ENCODE measurements at places on chromosomes 1 and 21.

DNA sequence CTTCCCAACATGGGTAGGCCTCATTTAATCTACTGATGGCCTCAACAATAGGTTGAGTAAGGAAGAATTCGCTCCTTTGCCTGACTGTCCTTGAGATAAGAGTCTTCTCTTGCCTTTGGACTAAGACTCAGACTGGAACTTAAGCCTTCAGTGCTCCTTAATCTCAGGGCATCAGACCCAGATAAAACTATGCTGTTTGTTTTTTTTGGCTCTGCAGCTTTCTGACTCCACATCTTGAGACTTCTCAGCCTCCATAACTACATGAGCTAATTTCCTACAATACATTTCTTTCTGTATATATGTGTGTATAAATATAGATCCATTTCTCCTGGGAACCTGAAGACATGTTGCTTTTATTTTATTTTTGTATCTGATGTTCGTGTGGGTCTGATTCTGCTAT, 1470.7 kb upstream of the PRMT6 start:
- no peak for DNase-seq

DNA sequence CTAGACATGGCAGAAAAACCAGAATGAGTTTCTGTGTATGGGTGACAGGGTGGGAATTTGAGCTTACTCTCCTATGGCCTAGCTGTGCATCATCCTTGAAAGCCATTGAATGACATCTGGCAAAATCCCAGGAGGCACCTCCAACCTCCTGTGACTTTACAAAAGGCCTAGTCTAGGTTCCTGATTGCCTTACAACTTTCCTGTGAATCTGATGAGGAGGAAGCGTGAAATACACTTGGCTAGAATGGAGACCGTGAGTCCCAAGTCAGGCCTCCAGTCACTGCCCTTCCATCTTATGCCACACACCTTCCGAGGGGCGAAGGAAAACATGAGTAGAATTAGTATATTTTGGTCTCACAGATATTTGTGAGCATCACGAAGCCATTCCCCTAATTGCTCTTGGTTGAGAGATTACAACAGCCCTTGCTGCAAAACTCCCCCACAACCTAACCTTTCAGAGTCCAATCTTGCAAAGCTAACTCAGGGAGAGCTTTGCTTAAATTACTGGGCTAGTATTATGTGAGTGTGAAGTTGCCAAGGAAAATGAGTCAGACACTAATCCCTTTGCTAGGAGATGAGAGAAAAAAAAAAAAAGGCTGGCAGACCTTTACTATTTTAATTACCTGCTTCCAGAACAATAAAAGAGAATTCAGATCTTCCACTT, 36.3 kb upstream of the PAXBP1 start:
- DNase-seq: no peak

GRCh38 chr21:21230672-21231071, 232.5 kb downstream of the NCAM2 start:
- no peak for DNase-seq

- DNase-seq: no peak
Observed at GRCh38 chr1:80245813-80246212, 1239.3 kb upstream of the ADGRL4 start.

- DNase-seq: no peak
Observed at GRCh38 chr1:116115476-116116439, 4.6 kb downstream of the MAB21L3 start.

DNA sequence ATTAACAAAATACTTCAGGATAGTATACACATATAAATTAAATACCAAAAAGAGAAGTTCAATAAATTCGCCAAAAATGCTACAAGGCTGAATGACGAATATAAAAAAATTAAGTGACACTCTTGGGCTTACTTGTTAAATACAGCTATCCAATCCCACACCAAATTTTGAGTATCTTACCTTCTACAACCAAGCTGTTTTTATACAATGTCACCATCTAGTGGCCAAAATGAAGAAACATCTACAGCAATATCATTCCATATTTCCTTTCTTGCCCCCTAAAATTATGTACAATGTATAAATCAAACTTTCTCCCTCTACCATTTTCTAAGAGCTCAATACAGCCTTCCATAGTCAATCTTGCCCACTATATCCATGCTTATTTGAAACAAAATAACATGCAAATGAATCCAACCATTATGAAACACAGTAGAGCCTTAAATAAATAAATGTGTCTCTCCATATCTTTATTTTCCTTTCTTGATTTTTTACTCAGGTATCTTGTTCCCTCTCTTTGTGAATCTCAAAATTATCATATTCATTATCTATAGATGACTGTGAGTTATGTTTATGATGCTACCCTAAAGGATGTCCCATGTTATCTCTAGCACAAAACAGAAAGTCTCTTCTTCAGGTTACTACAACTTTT, 86.3 kb downstream of the ACBD6 start:
- no peak for DNase-seq

GRCh38 chr1:204623365-204623893, 62.1 kb downstream of the LRRN2 start:
- no peak for DNase-seq

GRCh38 chr1:230265200-230266115, 160.7 kb downstream of the PGBD5 start:
- no peak for DNase-seq

GRCh38 chr1:31891280-31891679, 46.9 kb downstream of the PTP4A2 start:
- DNase-seq: peak; percentile 16

GRCh38 chr21:41397471-41397891, 28.6 kb upstream of the MX1 start:
- DNase-seq: no peak

GRCh38 chr1:34290831-34291230, 114.1 kb downstream of the C1orf94 start:
- DNase-seq: no peak

- DNase-seq: no peak
Observed at GRCh38 chr21:45938453-45938755, 43.2 kb upstream of the COL6A1 start.

DNA sequence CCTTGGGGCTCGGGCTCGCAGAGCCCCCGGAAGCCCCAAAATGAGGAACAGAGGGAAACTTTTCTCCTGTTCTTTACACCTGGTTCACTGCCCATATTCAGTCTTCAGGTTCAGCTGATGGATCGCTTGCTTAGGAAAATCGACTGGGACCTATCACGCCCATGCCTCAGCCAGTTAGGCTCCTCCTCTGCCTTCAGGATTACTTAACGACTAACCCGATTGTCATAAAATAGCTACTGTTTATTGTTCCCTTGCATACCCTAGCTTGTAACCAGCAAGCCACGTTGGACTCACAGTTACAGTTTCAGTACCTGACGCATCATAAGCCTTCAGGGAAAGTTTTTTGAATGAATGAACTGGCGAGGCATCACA, 692 bp downstream of the TARDBP start:
- DNase-seq: no peak

GRCh38 chr1:183194527-183195141, 8.6 kb downstream of the LAMC2 start:
- no peak for DNase-seq

GRCh38 chr1:29145739-29146437, 22.2 kb upstream of the TMEM200B start:
- no peak for DNase-seq

DNA sequence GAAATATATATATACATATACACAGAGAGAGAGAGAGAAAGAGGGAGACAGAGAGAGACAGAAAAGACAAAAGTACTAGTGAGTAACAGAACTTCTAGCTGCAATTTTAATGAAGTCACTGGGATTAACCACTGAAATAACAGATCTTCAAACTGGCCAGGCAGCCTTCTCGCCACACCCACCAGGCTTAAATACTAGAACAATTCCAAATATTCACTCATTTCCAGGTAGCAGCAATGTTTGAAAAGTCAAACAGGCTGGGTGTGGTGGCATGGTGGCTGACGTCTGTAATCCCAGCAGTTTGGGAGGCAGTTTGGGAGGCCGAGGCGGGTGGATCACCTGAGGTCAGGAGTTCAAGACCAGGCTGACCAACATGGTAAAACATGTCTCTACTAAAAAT, 5.2 kb downstream of the PRDX1 start:
- no peak for DNase-seq

- no peak for DNase-seq
Observed at GRCh38 chr1:3002349-3003038, 18.8 kb upstream of the ACTRT2 start.

GRCh38 chr1:179094818-179095217, 12.9 kb downstream of the TOR3A start:
- DNase-seq: no peak

DNA sequence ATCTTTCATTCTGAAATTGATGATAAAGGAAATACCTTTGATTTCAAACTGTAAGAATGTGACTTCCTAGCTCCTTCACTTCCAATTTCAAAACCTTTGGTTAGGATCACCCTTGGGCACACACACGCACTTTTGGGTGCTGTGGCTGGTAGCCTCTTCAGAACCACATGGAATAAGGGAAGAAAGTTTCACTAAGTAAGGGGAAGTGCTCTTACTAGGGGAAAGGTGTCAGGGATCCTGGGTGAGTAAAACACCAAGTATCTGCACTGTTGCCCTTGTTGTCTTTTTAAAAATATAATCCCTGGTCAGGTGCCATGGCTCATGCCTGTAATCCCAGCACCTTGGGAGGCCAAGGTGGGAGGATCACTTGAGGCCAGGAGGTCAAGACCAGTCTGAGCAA, 132.4 kb downstream of the SDCCAG8 start:
- no peak for DNase-seq

GRCh38 chr21:44867464-44867863, 6.0 kb downstream of the PTTG1IP start:
- DNase-seq: no peak

- DNase-seq: no peak
Observed at GRCh38 chr1:203199816-203200571, 13.5 kb upstream of the CHI3L1 start.

GRCh38 chr21:16968436-16968835, 544.4 kb upstream of the CXADR start:
- no peak for DNase-seq

DNA sequence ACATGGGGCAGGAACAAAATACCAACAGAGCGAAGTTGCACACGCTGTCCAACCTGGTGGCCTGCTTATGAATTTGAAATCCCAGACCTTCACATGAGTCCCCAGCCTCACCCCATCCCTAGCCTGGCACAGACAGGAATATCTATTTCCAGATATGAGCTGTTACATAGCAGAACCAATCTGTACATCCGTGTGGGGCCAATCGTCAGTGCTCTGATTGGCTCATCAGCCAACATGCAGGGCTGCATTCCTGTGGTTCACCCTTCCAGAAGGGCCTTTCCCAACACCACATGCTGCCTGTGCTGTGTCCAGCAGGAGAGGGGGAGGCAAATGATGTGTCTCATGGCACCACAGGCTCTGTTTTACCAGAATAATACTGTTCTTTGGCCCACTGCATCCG, 31.3 kb downstream of the CCN1 start:
- no peak for DNase-seq

GRCh38 chr1:165840423-165840822, 13.0 kb downstream of the UCK2 start:
- DNase-seq: no peak

GRCh38 chr1:90723590-90724108, 6.5 kb upstream of the BARHL2 start:
- no peak for DNase-seq

GRCh38 chr1:10575616-10576015, 100.9 kb downstream of the PEX14 start:
- no peak for DNase-seq

GRCh38 chr1:158028969-158029368, 35.5 kb downstream of the KIRREL1 start:
- no peak for DNase-seq

DNA sequence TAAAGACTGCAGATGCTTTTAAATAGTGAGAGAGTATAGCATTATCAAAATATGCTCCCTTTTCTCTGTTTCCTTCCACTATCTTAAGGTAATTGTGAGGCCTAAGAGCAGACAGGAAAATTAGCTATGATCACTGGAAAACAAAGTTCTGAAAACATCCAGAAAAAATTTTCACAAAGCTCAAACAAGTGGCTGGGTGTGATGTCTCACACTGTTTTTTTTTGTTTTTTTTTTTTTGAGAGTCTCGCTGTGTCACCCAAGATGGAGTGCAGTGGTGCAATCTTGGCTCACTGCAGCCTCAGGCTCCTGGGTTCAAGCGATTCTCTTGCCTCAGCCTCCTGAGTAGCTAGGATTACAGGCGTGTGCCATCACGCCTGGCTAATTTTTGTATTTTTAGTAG, 7.2 kb downstream of the WDTC1 start:
- DNase-seq: no peak

GRCh38 chr1:8665833-8666232, 151.6 kb downstream of the RERE start:
- no peak for DNase-seq

- DNase-seq: no peak
Observed at GRCh38 chr1:151590961-151591360, 20.9 kb upstream of the SNX27 start.

- no peak for DNase-seq
Observed at GRCh38 chr1:115329965-115330364, 8.1 kb downstream of the NGF start.
